ENCODE measurements at places on chromosomes 2 and 18.
A peak's percentile ranks its signal among the peaks of the same experiment; 100 is the strongest.

DNA sequence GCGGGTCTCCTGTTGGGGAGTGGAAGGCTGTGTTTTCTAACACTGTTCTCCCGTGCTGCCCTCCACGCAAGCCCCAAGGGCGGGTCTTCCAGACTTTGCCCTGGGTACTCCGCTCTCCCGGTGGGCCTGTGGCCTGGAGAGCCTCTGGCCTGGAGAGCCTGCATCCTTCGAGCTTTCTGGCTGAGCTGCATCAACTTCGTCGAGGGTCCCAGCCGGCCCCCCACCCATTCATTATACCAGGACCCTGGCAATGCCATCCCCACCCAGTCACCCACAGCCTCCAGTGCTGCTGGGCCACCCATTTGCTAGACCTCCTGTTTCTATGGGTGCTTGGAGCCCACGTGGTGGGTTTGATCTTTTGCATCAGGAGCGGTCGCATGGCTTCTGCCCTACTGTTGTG is 102.2 kb downstream of the PTGR3 start:
- DNase-seq, result no peak

DNA sequence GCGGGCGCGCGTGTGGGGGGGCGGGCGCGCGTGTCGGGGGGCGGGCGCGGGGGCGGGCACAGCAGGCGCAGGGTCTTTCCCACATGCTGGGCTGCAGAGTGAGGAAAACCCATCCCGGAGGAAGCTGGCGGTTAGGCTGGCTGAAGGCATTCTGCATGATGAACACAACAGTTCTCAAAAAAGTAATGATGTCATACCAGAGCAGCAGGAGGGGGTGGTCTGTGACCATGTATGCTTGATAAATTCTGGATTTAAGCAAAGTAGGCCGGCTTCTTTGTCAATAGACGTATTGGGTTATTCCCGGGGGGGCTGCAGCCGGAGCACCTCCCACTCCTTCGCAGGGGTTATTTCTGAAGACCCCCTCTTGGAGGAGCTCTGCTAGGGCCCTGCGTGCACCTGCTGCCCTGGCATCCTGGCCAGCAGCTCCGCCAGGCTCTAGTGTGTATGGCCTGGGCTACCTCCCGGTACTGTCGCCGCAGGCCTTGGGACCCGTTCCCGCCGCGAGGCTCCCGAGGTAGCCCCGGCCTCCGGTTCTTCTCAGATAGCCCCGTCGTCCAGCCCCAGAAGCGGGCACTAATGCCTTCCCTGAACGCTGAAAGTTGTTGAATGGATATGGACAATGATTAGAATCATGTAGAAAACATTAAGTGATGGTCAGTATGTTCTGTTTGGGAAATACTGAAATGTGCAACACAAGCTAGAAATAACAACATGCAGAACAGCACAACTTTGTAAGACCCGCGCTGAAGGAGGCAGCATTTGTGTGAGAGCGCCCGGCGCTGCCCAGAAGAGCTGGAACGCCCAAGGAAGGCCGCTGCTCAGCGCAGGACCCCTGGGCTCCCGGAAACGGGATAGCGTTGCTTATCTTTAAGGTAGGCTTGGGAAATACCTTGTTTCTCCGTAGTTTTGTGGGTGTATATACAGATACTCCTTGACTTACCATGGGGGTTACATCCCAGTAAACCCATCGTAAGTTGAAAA is 101.4 kb upstream of the RAB6C start:
- peak; percentile 13 for DNase-seq

- DNase-seq, result no peak
Measured at GRCh38 chr18:41923446-41923845, 31.6 kb upstream of the PIK3C3 start.

- DNase-seq, result peak; percentile 20
Measured at GRCh38 chr2:72940786-72941185, 23.5 kb downstream of the EMX1 start.

DNA sequence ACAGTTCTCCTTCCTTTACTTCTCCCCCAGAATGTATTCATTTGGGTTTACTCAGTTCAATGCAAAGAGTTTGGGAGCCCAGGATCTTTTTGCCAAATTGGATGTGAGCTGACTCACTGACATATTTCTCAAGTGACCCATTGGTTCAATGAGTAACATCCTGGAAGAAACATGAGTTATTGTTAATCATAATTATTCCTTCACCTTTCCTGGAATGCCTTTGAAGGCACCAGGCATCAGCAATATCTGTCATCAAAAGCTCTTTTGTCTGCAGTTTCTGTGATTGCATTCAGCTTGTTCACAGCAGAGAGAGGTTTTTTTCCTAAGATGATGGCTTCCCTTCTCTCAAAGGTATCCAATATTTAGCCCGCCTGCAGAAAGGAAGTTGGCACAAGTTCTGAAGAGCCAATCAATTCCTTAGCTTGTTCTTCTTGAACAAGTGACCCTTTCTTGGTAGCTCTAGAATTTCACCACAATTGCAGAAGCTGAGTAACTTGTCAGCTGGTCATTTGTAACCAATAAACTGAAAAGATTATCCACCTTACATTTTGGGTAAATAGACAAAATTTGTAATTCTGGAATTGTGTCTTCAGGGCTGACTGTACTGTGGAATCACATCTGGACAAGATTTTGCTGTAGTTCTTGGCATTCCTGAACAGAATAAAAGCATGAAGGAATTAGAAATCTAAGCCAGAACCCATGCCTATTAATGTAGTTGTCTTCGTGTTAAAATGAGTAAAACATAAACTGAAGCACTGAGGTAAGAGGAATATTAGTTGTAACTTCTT is 72.2 kb upstream of the TMEM17 start:
- DNase-seq, result peak; percentile 50
